ENCODE measurements at places on chromosomes 3 and 15.

GRCh38 chr3:197485143-197485542 is 70.6 kb downstream of the BDH1 start:
- DNase-seq: no peak

DNA sequence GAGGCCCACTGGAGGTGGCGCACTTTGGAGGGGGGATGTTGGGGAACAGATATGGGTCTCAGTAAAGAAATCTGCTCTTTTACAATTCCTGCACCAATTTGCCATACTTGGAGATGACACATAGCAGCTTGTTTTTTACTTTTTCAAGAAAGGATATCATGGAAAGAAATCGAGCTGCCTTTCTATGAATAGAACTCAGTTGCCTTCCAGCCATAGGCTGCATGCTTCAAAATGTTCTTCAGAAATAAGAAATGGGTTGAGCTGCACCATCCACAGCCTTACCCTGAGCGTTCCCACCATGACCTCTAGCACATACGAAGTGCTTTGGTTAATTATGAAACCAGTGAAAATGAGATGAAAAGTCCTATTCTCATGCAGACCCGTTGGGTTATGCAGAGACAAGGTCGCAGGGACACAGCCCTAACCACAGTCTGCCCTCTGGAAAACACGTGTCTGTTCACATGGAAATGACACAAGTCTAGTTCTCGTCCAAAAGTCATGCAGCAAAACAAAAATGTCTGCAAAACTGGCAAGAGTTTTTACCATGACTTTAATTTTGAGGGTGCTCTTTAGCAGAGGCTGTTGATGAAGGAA is 36.3 kb downstream of the NGRN start:
- DNase-seq: no peak

DNA sequence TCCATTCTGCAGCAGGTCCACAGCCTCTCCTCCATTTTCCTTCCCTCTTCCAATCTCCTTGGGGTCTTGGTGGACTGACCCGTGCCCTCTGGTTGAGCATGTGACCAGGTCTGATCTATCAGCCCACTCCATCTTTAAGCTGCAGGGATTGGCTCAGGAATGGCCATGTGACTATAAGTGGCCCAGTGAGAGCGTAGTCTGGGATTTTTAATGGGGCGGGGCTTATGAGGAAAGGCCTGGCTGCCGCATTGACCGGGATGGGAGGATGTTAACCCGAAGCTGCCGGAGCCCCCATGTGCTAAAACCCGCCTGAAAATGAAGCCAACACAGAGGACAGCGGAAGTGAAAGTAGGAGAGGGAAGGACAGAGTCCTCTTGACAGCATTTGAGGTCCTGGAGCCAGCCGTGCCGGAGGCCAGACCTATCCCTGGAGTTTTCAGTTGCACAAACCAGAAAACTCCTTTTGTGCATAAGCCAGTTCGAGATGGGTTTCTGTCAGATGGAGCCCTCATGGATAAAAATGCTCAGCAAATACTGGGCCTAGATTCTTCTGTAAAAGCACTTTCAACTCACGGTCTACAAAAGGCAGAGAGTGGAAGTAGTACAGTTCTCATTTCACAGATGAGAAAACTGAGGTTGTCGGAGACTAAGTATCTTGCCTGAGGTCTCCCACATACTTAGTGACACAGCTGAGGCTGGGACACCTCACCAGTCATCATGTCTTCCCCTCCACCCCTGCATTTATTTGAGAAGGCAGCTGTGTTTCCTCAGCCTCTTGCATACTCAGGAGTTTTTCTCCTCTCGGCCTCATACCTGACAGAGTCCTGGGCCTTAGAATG is 61.9 kb downstream of the ATP2B2 start:
- DNase-seq: no peak

DNA sequence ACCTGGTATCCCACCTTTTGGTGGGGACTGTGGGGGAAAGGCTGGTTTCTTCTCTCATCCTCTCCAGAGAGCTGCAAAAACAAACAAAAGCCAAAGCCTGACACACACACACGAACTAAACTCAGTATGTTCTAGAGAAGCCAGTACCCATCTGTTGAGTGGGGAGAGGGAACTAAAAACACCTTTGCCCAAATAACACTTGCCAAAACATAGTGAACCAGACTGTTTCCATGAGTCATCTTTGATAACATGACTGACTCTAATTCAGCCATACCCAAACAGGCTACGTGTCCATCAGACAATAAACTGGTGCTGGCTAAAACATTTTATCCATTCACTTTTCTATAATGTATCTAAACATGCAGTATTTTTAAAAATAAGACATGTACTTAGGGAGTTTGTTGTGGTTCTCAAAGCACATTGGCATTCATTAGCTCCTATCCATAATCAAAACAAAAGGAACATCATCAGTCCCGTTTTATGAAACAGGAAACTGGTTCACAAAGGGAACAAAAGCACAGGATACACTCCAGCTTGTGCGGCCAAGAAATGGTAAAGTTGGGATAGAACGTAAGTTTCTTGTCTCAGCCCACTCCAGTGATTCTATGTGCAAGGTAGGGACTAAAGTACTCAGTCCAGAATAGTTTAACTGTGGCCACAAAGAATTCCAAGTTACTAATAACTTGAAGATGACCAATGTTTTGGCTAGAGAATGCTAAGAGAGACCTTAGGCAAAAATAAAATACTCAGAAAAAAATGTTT is 16.1 kb downstream of the LYSMD2 start:
- no peak for DNase-seq

DNA sequence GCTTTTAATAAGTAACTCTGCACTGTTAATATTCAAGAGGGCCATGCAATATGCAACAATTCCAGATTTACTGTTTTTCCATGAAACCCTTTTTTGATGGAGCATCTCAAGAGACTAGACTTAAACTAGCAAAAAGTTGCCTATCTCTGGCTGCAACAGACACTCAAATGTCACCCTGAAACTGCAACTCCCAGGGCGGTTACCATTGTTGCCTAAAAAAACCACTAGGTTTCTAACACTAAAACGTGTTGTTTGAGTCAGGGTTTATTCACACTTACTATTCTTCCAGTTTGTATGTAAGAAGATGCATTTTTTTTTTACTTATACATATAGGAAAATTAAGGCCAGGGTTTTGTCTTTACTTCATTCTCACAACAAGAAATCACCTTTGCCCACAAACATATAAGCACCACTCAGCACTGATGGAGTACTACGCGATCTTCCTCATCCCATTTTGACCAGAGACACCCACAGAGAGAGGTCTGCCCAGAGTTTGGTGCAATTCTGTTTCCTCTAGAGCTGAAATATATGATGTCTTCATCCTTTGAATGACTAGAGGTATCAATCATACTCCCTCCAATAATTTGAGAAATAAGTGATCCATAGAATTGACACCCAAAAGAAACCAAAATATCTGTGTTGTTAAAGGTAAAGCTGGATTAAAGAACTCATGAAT is 124.0 kb upstream of the SNTN start:
- no peak for DNase-seq

GRCh38 chr3:51392355-51393133 is 1.5 kb downstream of the RBM15B start:
- no peak for DNase-seq

DNA sequence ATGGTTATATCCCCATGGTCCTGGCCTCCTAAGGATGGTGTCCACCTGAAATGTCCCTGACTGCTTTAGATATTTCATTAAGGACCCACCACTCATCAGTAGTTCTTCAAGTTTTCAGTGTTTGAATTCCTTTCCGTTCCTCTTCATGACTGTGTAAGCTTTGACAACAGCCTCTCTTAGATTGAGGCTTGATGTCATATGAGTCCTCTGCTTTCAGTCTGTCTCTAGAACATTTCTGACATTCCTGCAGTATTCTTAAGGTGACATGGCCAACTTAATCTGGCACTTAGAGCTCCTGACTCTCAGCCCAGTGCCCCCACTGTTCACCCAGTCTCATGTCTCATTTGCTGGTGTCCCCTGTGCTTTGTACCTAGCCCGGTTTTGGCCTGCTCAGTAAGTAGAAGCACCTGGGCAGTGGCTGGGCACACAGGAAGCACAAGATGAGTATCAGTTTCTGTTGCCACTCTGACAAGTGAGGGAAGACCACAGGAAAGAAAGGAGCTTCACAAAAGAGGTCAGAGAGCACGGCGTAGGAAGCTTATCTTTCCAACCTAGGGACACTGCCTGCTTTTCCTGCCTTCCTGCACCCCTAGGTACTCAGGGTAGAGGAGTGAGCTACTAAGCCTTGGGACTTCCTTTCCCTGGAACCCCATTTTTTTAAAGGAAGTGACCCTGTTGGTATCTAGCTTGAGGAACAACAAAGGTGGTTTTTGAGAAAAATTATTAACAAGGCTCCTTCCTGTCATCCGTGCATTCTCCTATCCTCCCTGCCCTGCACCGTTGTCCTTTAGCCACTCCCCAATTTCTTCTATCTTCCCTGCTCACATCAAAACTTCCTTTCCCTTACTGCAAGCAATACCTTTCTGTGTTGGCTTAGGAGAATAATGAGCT is 103.1 kb downstream of the KLHL25 start:
- no peak for DNase-seq

DNA sequence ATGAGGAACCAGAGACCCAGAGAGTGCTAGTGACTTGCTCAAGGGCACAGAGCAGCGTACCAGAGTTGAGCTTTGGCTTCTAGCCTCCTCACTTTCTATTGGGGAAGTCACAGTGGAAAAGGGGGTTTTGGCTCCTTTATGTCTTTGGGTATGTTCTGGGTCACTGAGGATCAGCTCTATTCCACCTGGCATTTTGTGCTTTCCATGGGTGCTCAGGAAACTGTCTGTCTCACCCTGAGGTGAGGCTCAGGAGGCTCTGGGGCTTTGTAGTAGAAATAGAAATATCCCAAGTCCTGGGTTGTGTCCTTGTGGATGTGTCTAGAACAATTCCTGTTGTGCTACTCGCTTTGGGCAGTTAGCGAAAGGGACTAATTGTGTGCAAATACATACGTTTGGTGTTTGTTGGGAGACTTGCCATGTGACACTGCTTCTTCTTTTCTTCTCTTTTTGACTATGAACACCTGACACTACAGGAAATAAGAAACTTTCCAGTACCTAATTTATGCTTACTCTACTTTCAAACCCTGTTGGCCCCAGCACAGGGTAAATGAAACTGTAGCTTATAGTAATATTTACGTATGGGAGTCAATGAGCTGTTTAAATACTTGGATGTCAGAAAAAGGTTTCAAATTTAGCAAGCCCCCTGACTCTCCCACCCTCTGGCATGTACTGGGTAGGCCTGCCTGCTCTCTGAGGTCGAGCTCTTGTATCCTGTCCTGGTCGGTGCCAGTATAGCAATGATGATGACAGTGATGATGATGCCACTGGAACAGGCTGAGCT is 35.6 kb downstream of the SMAD3 start:
- DNase-seq: peak; percentile 82

DNA sequence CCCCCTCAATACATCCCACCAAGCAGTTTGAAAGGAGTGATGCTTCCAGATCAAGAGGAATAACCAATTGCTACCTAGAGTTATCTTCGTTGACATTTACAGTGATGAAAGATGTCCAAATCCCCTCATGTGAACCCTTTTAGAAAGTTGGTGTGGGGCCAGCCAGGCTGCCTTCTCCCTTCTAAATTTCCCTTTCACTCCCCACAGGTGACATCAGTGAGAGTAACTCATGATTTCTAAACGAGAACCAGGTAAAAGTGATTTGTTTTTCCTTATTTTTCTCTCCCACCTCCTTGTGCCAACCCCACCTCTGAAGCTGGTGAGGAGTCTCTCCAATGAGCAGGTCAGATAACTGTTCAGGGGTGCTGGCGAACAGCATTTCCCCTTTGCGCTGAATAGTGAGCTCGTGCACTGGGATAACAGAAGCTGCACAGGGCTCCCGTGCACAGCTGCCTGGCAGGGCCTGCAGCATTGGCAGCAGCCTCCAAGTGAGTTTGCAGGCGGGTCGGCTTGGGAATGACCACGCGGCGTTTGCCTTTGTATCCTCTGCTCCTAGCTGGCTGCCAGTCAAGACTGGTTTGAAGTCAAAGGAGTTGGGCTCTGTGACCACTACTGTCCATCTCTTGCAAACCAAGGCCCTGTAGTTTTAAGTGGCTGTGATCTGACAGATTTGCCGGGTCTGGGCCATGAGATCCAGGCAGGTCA is 70.2 kb upstream of the CORO2B start:
- no peak for DNase-seq

GRCh38 chr3:65960087-65960486 is 78.6 kb downstream of the MAGI1 start:
- no peak for DNase-seq

DNA sequence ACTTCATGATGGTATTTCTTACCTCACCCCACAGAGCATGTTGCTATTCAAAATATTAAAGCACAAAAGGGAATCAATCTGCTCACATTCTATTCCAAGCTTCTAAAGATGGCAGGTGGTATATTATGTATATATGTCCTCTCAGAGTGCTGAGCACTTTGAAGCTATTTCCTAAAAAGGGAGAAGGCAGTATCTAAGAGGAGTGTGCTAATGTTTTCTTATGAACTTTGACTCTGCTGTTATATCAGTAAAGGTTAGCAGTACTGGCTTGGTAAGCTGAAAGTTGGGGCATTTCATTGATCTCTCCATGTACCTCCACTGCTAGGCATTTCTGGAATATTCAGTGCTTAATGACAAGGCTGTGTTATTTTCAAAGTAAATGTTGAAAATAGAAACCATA is 43.4 kb downstream of the IL1RAP start:
- no peak for DNase-seq

DNA sequence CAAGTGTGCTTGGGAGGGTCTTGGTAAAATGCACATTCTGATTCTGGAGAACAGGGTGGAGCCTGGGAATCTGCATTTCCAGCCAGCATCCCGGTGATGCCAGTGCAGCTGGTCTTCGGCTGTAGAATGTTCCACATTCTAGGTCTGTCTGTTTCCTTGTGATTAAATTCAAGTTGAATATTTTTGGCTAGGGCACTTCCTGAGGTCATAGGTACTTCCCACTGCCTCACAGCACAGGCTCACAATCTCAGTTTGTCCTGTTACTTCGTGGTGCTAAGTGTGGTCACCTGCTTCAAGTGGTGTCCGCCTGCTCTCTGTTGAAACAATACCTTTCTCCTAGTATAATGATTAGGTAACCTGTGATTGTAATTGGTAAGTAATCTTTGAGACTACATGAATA is 40.1 kb downstream of the FLNB start:
- peak; percentile 84 for DNase-seq

DNA sequence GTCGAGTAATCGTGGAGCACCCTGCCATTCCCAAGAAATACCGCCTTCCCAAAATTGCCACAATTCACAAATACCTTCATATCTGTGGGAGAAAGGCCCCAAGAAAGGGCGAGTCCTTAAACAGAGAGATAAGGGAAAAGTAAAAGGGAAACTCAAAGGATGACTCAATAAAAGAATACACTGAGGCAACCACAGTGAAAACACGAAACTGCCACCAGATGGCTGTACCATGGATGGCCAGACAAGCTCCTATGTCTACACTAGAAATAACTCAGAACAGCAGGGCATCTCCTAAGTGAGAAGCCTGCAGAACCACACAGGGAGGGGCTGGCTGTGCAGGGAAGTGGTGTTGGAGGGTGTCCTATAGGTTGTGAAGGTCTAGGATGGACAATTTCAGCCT is 25.0 kb downstream of the SRGAP3 start:
- no peak for DNase-seq

- DNase-seq: peak; percentile 62
These were observed 455 bp upstream of the ABHD17C start for GRCh38 chr15:80694611-80695098.

Measured in common myeloid progenitor, CD34-positive (primary cell).